ENCODE measurements at places on chromosomes 3 and 15.

DNA sequence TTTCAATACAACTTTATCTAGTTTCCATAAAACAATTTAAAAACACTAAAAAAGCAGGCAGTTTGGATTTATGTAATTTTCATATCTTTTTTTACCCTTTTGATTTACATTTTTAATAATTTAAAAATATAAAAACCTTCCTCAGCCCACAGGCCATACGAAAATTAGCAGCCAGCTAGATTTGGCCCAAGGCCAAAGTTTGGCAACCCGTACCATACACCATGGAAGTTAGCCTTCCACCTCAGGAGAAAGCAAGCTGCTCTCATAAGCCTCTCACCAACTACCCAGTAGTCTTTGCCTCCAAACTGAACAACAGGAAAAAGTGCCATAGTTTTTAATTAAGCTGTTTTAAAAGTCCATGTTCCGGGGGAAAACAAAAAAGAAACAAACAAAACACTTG is 107.3 kb upstream of the TRIM42 start:
- DNase-seq: no peak

- DNase-seq: no peak
These were observed 287.5 kb downstream of the MAGI1 start for GRCh38 chr3:65751123-65751700.

DNA sequence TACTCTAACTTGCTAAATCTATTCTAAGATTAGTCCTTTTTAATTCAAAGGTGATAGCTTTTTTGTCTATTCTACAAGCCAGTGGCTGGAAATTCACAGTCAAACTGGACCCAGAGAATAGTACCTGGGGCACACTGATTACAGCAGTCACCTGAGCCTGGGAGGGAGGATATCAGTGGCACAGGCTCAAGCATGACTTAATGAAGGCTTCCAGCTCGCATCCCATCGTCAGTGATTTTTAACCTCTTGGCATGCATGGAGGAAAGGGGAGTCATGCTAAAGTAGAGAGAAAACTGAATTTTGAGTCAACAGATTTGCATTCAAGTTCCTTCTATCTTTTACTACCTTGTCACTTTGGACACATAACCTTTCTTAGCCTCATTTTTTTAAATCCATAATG is 24.8 kb downstream of the GOLIM4 start:
- DNase-seq: no peak

- DNase-seq: no peak
These were observed 26.5 kb downstream of the KLF13 start for GRCh38 chr15:31352911-31353811.

GRCh38 chr3:48682786-48683185 is 2.9 kb downstream of the NCKIPSD start:
- DNase-seq: no peak

GRCh38 chr3:165642761-165643420 is 194.3 kb downstream of the BCHE start:
- no peak for DNase-seq
